Fibroblast of skin of abdomen (primary cell): ENCODE measurements at places on chromosomes 3 and 15.

GRCh38 chr3:198022604-198023003 is 62.6 kb downstream of the LMLN start:
- DNase-seq: no peak

- no peak for DNase-seq
These were observed 22.0 kb upstream of the DOCK3 start for GRCh38 chr3:50652709-50653108.

GRCh38 chr3:39284457-39284881 is 4.6 kb upstream of the CX3CR1 start:
- peak; percentile 14 for DNase-seq

- DNase-seq: no peak
These were observed 26.3 kb downstream of the ALS2CL start for GRCh38 chr3:46667061-46667621.

DNA sequence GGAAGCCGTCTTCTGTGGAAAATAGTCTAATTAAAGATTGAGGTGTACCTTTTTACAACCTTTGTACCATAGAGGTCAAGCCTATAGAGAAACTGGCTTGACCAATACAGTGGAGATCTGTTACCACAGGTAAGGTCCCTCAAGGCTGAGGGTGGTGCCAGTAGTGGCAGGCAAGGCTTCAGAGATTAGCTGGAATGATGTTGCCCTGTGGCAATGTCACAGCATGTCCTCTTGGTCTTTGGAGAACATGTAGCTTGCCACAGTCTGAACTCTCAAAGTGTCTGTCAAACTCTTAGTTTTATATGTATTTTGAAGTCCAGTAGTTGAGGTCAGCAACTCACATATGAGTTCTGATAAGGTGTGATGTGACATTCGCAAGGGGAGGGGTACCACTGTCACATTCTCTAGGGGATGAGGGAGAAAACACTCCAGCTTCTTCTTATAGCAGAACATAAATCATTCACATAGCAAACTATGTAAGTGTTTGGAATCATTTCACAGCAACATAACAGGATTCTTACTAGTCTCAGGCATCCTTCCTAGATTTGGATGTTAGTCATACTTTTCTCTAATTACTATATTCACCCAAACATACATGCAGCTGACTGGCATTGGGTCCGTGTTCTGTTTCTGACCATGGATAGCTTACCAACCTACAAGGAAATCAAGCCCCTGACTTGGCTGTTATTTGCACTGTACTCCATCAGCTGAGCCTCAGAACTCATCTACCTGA is 173.6 kb downstream of the UBE2E2 start:
- peak; percentile 12 for DNase-seq

DNA sequence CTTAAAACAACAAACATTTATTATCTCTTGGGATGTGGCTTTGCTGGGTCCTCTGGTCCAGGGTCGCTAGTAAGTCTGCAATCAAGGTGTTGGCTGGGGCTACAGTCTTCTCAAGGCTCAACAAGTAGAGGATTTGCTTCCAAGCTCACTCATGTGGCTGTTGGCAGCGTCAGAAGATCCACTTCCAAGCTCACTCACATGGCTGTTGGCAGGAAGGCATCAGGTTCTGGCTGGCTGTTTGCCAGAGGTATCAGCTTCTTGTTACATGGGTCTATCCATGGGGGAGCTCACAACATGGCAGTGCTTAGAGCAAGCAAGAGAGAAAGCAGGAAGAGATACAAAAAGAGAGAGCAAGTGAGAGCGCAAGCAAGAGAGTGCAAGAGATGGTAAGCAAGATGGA is 15.0 kb upstream of the BNC1 start:
- no peak for DNase-seq

GRCh38 chr15:45993072-45993471 is 358.2 kb downstream of the SQOR start:
- DNase-seq: no peak

DNA sequence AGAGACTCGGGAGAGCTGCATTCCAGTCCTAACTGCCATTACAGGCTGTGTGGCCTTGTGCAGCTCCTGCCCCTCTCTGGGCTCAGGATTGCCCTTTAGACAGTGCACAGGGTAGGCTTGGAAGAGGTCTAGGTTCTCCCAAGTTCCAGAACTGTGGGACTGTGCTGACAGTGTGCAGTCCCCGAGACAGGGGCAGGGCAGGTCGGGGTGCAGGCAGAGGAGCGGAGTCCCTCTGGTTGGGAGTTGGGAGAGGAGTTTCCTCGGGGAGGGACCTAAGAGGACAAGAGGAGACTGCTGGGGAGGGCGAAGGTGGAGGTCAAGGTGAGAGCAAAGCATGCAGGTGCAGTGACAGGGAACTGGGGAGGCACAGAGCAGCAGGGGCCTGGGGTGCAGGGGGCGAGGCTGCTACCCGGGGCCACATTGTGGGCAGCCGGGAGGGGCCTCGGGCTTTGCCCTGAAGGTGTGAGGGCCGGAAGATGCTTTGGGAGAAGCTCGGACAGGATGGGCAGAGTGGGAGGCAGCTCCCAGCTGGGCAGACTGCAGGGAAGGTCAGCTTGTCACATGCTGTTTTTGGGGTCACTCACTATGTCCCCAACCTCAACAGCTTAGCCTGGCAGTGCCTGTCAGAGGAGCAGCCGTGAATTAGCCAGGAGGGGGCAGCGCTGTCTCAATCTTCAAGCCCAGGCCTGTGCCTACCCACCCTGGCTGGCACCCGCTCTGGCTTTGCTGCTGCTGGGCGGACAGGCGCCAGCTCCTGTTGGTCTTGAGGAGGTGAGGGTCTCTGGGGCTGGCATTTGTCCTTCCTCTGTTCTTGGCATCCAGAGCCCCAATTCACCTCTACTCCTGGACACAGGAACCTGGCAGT is 15.4 kb upstream of the CSPG4 start:
- DNase-seq: no peak

DNA sequence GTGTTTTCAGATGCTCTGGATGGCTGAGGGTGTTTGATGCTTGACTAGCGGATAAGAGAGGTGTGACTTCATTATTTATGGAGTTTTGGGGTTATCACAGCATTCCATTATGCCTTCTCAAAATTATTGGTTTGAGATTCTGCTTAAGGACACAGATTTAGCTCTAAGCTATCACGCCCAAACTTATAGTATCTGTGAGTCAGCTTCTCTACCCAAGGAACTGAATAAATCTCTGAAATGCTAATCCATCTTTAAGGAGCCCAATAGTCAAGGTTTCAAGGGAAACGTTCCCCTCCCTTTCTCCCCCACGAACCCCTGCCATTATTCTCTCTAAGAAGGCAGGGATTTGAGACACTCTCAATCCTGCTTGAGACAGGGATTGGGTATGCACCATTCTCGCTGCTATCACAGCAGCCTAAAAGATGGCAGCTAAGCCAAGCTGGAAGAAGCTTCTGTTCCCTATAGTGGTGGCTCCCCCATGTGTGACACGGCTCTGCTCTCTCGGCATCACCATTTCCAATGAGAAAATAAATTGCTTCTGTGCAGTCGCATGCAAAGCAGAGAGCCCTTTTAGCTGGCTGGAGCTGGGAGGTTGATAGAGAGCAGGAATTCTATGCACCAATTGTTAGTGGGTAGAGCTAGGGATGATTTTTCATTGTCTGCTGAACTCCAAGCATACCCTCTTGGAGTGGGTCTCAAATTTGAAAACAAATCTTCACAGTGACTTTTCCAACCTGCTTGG is 151.1 kb downstream of the IL20RB start:
- DNase-seq: no peak

GRCh38 chr3:33394403-33395054 is 45.7 kb downstream of the UBP1 start:
- DNase-seq: peak; percentile 26

- no peak for DNase-seq
These were observed 61.4 kb upstream of the LEKR1 start for GRCh38 chr3:156764751-156765150.

DNA sequence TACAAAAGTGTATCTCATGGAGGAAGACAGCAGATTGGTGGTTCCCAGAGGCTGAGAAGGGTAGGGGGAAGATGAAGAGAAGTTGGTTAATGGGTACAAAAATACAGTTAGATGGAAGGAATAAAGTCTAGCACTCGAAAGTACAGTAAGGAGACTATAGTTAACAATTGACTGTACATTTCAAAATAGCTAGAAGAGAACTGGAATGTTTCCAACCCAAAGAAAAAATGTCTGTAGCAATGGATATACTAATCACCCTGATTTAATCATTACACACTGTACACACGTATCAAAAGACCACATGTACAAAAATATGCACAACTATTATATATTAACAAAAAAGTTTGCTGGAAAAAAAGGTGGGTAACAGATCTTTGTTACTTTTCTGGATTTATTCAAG is 57.3 kb downstream of the THRB start:
- no peak for DNase-seq

DNA sequence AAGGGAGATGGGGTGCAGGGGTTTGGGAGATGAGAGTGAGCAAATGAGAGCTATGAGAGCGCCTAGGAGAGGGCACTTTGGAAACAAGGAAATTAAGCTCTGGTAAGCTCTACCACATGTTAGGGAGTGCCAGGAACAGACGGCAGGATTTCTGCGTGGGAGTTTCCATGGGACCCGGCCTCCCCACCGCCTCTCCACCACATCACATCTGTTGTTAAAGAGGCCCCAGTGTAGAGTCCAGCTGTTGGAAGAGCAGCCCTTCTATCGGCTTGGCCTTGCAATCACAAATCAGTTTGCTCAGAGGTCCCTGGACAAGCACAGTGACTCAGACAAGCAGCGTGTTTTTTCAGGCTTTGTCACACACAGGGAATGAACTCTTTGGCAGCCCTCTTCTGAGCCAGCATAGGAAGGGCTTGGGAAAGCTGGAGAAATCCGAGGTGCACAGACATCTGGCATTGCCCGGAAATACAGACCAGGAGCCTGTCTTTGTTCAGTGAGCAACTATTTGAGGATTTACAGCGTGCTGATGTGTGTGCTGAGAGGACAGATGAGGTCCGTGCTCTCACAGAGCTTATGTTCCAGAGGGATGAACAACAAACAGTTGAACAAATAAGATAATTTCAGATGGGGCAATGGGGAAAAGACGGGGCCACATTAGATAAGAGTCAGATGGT is 370.6 kb upstream of the PROK2 start:
- DNase-seq: peak; percentile 99

DNA sequence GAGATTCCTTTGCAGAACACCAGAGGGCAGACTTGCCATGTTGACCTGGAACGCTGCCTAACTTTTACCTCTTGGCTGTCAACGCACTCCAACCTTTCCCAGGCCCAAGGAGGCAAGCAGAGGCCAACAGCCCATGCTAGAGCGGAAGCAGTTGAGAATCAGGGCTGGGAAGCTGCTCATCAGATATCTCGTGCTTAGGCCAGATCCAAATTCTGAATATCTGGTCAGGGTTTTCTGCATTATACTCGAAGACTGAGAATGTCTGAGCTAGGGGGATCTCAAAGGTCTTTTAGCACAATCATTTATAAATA is 2.5 kb downstream of the XIRP1 start:
- peak; percentile 52 for DNase-seq

DNA sequence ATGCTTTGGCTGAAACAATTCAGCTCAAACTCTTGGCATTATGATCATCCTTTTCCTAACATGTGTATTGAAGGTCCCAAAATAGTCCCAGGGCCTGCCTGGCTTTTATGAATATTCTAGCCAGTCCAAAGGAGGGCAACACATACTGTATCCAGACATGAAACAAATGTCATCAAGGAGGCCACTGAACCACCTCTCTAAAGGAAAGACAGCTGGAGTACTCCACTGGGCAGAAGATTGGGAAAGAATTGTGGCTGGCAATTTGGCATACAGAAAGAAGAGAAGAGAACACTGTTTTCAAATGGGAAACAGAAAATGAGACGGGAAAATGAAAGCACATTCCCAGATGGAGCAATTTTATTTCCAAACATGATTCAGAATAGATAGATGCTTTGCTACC is 80.6 kb downstream of the NCEH1 start:
- DNase-seq: no peak

DNA sequence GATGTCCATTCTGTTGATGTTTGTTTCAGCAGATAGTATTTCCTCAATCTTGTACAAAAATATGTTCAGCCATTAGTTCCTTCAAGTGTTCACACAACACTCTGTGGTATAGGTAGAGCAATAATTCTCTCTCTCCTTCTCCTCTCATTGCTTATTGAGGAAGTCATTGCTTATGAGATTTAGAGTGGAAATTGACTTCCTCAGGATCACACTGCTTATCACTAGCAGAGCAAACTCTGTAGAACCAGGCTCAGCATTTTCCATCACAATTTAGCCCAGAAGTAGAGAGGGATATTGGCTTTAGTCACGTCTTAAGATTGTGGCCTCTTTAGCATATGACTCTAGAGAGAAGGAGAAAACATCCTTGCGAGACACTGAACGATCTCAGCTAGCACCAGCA is 31.2 kb downstream of the RAB11A start:
- no peak for DNase-seq

- DNase-seq: peak; percentile 67
These were observed 81.2 kb upstream of the TCF12 start for GRCh38 chr15:56837273-56837672.

DNA sequence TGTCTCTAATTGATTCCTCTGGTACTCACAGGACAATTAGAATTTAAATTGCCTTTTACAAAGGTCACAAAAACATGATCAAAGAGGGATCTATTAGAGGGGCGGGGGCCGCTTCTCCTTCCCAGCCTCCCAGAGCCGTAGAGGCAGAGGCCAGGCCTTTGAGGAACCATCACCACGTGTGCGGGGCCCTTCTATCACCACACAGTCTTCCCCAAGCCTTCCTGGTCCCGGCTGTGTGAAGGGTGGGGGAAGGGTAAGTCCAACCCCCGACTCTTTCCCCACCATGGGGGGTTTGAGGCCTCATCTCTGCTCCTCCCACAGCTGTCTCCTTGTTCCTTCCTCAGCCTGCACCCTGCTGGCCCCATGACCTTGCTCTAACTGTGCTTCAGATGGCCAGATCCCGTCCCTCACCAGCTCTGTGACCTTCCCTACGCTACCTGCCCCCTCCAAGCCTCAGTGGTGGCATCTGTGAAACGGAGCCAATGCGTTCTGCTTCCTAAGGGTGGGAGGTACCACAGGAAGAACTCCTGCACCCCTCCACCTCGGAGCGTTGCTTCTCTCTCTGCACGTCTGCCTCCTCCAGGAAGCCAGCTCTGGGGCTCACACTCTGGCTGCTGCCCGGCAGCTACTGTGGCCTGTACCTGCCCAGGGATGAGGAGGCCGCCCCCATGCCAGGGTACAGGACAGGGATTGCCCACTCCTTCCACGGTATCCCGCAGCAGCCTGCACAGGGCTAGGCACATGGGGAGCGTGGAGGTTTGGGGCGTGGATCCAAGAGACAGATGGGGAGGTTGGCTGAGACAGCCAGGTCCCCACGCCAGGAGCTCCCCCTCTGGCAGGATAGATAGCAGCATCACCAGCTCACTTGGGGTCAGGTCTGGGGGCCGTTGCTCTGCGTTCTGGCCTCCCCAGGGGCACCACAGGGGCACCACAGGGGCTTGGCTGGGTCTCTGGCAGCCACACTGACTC is 83.8 kb downstream of the LINGO1 start:
- no peak for DNase-seq
